Posterior vena cava (tissue), 2 donors: ENCODE measurements at places on chromosomes 7 and 10. TPM values are rescaled to one million over a fixed set of nuclear protein-coding genes. Genes with fewer than 3 reads are reported as not detected.

GRCh38 chr10:17841050-17841449, 31.9 kb downstream of the MRC1 start:
- DNase-seq, result no peak

DNA sequence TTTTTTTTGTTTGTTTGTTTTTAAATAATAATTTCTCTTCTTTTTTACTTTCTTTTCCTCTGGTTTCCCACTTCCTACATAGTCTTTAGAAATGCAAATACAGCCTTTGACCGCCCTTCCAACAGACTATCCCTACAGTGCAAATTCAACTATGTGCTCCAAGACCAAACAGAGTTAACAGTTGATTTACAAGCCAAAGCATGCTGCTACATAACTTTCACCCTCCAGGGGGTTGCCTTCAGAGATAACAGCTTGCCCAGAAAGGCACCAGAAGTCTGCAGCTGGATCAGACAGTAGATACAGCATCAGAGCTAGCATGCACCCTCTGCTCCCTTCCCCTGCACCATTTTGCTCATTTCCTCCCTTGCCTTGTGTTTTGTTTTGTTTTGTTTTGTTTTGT, 539.0 kb downstream of the ZWINT start:
- DNase-seq, result no peak

- DNase-seq, result no peak
These were observed 134.5 kb downstream of the FAM53B start for GRCh38 chr10:124609698-124610097.

- DNase-seq, result peak; percentile 70
These were observed 51.2 kb downstream of the VIPR2 start for GRCh38 chr7:159093351-159093971.

DNA sequence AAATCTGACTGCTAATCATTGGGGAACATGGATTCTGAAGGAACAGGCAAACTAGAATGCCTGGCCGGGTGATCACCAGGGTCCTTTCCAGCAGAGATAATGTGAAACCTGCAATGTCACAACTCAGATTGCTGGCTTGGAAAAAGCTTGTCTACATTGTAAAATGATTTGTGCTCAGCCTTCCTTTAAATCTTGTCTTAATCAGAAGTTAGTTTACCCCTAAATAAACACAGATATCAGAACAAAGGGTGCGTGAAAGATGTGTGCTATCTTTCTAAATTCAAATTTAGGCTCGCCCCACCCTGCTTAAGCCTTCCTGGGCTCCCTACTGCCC, 26.3 kb downstream of the COBL start:
- DNase-seq, result no peak

GRCh38 chr10:59553162-59553900, 156.3 kb downstream of the SLC16A9 start:
- DNase-seq, result no peak

GRCh38 chr10:125060826-125061556, 99.4 kb downstream of the CTBP2 start:
- peak; percentile 94 for DNase-seq

- no peak for DNase-seq
These were observed 281.9 kb downstream of the PPP1R3A start for GRCh38 chr7:113636727-113637421.

GRCh38 chr10:13627459-13628310, 40.9 kb downstream of the PRPF18 start:
- DNase-seq, result no peak

DNA sequence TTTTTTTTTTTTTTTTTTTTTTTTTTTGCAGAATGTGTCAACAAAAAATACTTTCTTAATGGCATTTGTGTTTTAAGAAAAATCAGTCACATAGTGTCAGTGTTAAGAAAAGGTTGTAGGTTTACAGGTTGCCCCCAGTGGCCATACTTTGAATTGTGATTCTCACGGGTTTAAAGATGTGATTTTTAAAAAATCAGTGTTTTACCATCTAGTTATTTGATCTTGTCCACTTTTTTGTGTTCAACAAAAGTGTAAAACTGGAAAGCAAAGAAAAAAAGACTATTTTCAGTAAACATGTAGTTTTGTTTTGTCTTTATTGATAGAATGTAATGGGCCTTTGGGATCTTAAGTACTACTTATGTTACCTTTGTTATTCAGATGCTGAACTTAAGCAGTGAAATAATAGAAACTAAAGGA, 25.7 kb downstream of the SUV39H2 start:
- DNase-seq, result no peak

DNA sequence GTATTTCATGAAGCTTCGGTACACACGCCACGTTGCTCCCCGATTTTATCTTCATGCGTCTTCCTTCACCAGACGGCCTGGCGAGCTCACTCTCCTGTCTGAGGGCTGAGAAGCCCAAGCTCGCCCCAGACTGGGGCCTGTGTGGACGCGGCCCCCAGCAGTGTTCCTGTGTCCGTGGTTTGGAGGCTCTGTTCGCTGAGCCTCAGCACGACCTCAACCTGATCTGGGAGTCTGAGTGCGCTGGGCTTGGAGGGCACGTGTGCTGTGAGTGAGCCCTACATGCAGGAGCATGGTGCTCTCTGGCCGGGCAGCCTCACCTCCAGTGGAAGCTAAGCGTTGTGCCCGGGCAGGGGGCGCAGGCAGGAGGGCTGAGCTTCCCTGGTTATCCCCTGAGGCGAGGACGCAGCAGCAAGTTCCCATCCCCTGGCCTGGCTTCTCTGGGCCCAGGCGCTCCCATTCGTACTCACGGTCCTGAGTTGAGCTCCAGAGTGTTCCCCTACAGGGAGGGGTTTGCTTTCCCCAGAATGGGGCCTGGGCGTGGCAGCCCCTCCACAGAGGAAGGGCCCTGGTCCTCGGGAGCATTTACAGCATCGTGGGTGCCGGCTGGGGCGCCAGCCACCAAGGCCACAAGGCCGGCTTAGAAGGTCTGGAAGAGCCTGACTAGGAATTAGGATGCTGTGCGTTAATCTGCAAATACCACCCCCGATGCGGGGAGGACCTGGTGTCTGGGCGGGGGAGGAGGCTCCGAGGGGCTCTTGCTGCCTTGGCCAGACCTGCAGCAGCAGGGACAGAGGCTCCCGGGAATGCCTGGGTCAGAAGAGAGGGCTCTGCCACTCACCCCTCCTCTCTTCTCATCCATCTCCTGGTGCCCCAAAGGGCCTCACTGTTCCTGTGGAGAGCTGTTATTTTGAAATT, 400.6 kb downstream of the DNAJB6 start:
- DNase-seq, result no peak

CTAGE4 gene
- total RNA-seq, result 0.88 TPM

PRPS1L1 gene
- total RNA-seq, result not detected

ZNF33B gene
- 12.2 TPM for total RNA-seq

HOXA3 gene
- 9.3 TPM for total RNA-seq

CALML3 gene
- not detected for total RNA-seq
